ENCODE measurements at places on chromosomes 3 and 15.

DNA sequence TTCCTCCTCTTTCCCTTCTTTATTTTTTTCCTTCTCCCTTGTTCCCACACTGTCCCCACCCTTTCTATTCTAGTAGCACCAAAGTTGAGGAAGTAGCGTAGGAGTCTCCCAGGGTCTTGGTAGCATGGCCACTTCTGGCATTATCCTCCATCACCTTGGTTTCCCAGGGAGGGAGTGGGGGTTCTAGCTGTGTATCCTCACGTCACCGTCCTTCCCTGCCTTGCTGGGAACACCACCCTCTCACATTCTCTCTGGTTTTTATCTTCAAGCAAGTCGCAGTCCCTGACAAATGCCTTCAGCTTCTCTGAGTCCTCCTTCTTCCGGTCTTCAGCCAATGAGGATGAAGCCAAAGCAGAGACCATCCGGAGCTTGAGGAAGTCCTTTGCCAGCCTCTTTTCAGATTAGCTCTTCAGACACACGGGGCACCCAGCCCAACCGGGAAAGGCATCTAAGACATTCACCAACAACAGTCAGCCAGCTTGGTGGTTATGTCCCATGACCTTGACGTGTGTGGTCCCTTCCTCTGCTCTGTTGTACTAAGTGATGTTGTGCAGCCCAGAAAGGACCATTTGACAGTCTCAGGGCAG, 31.6 kb upstream of the TIMP4 start:
- no peak for DNase-seq

- DNase-seq, result no peak
These were observed 716.2 kb downstream of the GBE1 start for GRCh38 chr3:81045246-81045645.

DNA sequence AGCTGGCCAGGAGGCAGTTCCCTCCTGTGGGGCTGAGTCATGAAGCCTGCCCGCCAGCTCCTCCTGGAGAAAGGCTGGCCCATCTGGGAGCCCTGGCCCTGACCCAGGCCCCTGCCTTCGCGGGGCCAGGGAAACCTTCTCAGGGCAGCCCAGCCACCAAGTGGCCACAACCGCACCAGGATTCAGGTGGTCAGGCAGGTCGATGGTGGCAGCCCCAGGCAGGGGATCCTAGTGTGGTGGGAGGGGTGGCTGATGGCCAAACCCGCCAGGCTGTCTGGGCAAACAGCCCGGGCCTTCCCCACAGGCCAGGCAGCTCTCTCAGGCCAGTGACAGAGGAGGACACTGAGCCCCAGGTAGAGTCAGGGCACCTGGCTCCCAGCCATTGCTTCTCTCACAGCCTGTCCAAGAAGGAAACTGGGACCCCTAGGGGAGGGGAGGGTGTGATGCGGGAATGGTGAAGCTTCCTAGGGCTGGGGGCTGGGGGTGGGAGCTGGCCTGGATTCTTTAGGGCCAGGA, 1.2 kb downstream of the TWF2 start:
- DNase-seq, result no peak

DNA sequence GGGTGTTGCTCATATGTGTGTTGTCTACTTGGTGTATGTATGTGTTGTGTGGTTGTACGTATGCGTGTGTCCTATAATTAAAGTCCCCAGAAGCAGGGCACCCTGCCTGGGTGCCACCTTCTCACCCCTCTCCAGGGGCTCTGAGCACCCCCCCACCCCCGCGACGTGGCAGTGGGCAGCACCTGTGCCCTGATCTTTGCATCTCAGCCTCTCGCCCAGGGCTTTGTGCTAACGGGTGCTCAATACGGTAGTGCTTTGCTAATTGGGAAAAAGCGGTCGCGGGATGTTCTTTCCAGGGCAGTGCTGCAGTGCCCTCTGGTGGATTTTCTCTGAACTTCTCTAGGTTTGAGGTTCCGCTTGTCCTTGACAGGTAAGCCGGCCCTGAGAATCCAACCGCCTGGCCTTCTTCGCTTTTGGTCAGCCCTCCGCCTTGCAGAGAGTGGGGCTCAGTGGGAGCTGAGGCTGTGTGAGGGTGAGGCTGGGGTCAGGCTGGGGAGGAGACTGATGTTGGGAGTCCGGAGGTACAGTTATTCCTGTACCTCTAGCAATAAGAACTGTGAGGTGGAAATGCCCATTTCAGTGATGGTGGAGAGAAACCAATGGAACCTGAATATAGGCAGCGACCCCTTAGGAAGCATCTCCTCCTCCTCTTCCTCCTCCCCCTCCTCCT, 17.6 kb upstream of the EPHB3 start:
- DNase-seq, result peak; percentile 56

GRCh38 chr3:142046320-142047020, 102.9 kb downstream of the TFDP2 start:
- no peak for DNase-seq

- no peak for DNase-seq
These were observed 1.5 kb downstream of the VWA5B2 start for GRCh38 chr3:184230603-184231528.

- no peak for DNase-seq
These were observed 32.7 kb downstream of the RARB start for GRCh38 chr3:25460751-25461150.

DNA sequence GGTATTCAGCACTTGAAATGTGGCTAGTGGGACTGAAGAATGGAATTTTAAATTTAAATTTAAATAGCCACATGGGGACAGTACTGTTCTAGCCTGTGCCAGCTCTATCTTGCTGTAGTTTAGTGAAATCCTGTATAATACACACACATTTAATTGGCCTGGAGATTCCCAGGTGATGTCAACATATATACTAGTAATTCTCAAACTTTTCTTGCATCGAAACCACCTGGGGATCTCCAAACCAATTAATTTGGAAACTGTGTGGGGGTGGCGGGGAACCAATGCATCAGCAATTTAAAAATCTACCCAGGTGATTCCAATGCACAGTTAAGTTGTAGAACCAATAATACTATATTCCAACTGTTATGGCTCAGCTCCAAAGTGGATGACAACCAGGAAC, 228.9 kb upstream of the MRPL3 start:
- no peak for DNase-seq

DNA sequence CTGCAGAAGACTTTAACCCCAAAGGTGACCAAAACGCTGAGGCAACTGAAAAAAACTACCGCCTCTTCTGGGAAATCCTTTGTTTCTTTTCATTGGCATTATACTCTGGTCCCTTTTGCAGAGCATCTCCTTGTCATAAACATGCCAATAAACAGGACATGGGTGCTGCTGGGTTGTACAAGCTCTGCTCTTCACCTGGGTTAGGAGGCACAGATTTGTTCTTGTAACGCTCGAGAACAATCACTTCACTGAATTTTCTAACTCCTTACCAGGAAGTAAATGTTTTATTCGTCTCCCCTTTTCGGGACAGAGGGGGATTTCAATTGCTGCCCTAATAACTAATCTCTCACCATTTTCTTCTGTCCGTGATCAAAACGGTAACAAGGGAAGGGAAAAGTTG, 1.3 kb downstream of the PLCH1 start:
- no peak for DNase-seq

DNA sequence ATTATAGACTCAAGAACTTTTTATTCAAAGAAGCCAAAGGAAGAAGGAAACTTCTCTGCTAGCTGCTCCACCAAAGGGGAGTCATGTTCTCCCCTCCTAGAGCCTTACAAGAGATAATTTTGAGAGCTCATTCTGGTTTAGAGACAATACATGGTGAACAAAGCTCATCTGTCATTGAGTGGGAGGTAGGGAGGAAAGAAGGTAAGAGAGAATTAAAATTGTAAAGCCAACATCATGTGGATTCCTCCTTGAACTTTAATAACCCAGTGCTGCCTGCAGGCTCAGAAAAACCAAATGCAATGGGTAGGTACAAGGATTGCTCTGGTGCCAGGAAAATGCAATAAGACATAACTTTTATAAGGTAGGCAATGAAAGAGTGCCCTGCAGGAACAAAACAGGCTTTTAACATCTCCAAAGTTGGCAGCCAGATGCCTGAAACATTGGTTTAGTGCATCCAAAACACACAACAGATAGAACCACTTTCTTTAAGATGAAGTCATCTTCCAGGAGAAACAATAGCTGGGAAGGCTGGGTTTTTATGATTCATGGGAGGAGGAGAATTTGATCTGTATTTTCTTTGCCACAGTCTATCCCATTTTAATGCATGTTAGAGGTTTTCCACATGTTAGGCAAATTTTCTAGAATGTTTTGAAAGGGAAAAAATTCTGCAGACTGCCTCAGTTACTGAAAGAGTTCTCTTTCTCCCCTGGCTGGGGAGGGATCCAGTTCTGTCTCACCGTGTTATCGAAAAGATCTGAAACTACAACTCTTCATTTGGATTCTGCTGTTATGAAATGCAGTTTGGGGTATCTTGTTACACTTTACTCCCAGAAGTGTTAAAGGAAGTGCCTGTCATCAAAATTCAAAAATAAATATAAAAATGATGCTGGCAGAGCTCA, 11.3 kb upstream of the ARHGEF3 start:
- DNase-seq, result no peak

DNA sequence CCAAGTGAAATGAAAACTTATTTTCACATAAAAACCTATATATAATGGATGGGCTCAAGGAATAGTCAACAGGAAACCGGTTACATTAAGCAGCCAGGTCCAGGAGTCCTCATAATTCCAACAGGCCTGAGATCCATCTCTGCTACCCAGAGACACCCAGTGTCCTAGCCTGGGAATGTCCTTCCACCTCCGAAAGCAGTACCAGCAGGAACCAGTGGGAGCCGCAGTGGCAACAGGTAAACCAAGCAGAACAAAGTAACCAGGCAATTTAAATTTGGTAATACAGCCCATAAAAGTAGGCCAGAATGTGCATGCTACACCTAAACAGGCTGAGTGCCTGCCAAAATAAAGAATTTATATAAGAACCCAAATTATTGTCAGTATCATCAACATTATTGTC, 195.6 kb downstream of the ZBBX start:
- DNase-seq, result no peak

GRCh38 chr15:67241132-67241855, 13.2 kb downstream of the AAGAB start:
- DNase-seq, result no peak

- no peak for DNase-seq
These were observed 8.2 kb upstream of the GRIP2 start for GRCh38 chr3:14548321-14548729.

- no peak for DNase-seq
These were observed 161.0 kb upstream of the CRBN start for GRCh38 chr3:3340526-3340925.

DNA sequence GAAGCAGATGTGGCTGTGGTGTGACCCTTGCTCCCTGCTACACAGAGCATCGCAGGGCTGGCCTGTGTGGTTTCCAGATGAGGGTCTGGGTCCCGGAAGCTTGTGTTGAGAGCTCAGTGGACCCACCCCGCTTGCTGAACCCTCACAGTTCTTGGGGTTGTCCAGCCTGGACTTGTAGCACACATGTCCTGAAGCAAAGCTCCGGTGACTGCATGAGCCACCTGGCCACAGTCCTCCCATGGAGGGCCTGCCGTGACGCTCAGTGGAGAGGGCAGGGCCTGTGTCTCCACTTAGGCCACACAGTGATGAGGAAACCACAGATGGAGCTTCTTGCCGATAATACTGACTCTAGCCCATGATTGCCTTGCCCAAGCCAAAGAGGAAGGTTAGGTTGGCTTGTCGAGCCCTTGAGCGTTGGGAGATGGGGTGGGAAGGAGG, 62.6 kb downstream of the RGMA start:
- no peak for DNase-seq

GRCh38 chr3:117932441-117932840, 1102.2 kb downstream of the IGSF11 start:
- no peak for DNase-seq

DNA sequence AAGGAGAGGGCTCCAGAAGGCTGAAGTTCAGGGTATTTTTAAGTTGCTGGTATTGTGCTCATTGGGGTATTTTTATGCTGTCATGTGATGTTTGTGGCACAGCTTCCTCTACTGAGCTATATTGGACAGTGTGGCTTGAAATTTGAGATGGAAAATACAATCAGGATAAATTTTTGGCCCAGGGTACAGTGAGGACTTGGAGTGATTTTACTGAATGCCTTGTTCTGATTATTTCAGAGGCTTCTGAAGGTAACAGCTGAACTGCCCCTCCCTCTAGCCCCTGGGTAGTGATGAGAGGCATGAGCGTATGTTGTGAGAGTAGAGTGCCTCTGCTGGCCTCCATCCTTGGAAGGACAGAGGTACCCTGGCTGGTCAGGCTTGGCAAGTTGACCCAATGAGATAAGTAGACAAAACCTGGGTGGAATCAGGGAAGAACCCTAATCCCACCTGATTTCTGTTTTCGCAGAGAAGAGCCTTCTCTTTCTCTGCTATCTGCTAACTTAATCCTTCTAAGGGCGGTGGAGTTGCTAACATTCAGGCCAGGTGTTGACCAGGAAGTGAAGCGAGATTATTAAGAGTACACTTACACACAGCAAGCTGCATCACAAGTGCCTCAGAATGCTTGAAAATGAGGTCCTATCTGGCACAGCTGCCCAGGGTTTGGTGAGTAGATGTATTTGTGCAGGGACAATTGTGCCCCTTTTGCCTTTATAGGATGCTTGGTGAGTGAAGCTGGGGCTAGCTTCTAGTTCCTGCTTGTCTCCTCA, 98.1 kb upstream of the CLSTN2 start:
- no peak for DNase-seq

DNA sequence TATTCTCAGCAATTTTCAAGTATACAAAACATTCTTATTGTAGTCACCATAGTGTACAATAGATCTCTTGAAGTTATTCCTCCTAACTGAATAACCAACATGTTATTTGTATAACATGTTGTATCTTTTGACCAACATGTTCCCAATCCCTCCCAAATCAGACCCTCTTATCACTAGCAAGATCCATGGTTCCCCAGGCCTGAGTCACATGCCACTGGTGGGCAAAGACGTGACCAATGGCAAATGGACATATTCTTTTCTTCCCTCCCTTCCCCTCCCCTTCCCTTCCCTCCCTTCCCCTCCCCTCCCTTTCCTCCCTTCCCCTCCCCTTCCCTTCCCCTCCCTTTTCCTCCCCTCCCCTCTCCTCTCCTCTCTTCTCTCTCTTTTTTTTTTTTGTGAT, 45.4 kb downstream of the AMOTL2 start:
- DNase-seq, result no peak

GRCh38 chr15:62999923-63000561, 42.5 kb upstream of the TPM1 start:
- no peak for DNase-seq

GRCh38 chr15:57861034-57861638, 154.6 kb downstream of the POLR2M start:
- DNase-seq, result no peak

DNA sequence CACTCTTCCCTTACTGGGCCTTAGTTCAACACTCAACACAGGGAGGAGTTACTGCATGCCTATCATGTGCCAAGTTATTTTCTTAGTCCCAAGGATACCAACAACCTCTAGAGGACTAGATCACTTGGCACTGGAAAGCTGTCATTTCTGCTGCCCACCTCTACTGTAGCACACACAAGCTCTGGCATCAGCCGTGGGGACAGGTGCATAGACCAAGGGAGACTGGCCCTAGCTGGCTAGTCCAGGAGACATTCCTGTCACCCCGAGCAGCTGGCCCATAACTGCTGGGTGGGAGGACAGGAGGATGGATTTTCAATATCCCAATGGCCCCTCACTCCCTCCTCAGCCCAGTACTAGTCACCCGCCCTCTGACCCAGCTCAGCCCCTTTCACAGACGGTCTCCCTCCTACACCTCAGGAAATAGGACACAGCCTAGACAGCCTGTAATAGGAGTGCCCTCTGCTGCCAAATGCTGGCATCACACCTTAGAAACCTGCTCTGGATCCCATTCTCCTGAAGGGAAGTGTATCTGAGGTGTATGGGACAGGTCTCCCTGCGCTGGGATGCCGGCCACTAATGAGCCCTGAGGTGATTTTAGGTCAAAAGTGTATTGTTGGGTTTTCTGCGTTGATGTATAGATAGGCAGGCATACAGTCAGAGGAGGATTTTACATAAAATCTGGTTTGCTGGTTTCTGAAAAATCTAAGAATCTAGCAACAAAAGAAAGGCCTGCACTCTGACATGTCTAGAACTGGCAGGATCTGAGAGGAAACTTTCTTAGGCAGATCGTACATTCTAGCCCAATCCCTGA, 3.4 kb upstream of the DZIP1L start:
- peak; percentile 40 for DNase-seq
